ENCODE measurements at places on chromosomes 6 and 20.
A peak's percentile ranks its signal among the peaks of the same experiment; 100 is the strongest.

DNA sequence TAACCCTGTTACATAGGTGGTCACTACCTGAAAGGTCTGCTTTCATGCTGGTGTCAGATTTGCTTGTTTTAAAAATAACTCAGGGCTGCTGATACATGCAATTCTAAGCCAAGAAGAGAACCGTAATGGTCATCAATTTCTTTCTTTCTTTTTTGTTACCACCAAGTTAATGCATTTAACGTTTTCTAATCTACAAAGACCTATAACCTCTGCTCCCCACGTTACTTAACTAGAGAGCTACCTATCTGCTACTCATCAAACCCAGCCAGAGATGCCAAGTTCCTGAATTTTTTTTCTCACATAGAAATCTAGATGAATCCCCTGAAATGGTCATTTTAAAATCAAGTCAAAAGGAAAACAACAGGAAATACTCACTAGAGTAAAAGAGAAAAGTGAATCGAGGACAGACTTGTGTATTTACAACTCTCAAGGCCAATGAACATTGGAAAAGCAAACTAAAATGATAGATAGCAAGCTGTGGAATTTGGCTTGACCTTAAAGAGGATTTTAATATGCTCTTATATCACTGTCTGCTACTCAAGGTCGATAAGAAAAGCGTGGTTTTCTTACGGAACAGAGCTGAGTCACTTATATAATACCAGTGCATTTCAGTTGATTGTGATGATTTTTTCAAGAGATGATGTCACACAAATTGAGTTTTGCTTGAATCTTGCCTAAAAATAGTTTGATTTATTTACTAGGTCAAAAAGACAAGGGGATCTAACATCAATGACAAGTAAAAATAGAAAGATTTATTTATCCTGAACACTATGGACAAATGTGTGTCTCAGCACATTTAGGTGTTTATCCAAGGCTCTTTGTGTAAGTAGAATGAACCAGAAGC is 67.9 kb downstream of the SGK1 start:
- no peak for DNase-seq

DNA sequence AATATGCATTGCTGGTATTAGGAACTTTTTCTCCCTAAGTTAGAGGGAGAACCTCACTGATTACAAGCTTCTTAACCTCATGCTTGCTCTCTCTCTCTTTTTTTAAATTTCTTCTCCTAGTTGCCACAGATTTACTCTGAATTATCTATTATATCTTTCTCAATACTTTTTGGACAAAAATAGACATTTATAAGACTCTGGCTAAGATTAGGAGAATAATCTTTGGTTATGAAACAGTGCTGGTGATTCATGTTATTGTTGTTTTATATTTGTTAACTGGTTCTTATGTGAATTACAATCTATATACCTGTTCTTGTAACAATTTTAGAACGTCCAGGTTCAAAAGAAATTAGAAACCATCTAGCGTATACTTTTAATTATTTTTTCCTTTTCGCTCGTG is 187.8 kb downstream of the OGFRL1 start:
- no peak for DNase-seq

DNA sequence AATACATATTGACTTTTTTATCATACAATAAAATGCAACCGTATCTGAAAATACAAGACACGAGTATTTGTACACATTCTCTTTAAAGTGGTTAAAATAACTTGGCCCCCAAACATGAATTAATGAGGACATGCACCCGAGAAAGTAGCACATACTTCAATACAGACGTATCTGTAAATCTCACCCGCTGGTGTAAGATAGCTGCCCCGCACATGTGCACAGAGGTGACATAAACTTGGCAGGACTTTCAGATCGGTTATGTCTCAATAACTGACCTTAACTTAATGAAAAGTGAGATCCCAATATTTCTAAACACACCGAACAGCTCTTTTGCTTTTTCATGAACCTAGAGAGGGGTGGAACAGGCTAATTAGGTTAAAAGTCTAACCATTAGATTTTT is 91.5 kb upstream of the RPS6KA2 start:
- no peak for DNase-seq

DNA sequence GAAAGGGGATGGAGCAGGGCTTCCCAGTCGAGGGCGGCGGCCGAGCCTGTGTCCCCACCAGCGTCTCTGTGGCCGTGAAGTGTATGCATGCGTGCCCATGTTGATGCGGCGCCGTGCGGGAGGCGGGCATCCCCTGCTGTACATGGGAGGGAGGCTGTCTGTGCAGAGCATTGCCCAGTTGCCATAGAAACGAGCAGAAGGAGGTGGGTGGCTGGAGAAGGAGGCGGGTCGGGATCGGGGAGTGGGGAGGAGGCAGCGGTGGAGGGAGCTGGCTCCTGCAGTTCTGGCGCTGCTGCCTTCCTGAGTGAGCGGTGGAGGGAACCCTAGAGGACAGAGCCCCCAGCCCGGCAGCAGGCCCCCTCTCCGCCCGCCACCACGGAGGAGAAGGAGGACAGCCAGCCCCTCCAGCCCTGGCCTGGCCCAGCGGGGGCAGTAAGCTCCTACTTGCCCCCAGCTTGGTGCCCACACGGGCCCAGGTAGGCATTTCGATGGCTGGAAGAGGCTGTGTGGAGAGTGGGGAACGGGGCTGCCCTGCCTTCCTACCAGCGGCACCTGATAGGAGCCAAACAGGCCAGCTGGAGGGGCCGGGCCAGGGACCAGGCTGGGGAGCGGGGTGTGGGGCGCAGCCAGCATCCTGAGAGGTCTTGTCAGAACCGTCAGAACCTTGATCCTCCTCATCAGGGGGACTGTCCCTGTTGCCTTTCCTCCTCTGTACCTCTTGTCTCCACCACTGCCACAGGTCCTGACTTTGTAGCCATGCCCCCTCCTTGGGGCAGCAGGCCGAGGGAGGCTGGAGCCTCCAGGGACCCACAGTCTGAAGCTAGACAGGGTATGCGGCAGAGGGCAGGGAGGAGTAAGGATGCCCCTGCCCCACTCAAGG is 41.3 kb downstream of the SPDEF start:
- DNase-seq = no peak

DNA sequence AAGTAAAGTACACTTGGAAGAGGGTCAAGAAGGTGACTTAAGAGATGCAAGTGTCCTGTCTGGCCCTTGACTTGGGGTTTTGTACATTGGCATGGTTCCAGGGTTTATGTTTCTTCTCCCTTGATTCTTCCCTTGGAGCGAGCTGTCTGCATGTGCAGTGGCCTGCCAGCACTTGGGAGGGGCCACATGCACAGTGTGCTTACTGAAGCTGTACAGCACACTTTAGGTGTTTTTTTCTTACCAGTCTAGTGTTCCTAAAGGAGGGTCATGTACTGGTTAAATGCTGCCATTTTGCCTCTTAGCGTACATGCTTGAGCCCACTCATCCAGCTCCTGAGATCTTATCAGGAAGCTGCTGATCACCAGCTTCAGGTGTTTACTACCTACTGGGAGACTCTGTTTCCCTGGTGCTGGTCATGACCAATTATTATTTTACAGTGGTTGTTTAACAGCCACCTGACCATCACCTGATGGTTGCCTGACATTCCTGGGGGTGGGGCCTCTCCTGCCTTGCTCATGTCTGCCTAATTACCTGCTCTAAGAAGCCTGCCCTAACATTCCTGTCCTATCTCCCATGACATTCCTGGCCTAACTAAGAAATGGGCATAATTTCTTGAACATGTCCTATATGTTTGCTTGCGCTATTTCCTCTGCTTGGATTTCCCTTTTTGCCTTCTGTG is 182.9 kb downstream of the MCHR2 start:
- no peak for DNase-seq

DNA sequence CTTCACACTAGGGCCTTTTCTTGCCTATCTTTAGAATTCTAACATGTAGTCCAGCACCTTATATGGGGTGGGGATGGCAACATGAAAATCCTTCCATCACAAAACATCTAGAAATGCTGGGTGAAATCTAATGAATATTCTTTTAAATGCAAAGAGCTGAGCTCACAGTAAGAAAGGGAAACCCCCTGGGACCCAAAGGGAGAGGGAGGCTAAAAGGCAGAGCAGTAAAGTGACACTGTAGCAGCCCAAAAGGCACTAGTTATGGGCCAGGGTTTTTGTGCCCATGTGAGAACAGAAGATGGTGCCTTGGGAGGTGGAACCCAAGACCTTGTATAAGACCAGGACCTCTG is 66.7 kb downstream of the TRAM2 start:
- no peak for DNase-seq

DNA sequence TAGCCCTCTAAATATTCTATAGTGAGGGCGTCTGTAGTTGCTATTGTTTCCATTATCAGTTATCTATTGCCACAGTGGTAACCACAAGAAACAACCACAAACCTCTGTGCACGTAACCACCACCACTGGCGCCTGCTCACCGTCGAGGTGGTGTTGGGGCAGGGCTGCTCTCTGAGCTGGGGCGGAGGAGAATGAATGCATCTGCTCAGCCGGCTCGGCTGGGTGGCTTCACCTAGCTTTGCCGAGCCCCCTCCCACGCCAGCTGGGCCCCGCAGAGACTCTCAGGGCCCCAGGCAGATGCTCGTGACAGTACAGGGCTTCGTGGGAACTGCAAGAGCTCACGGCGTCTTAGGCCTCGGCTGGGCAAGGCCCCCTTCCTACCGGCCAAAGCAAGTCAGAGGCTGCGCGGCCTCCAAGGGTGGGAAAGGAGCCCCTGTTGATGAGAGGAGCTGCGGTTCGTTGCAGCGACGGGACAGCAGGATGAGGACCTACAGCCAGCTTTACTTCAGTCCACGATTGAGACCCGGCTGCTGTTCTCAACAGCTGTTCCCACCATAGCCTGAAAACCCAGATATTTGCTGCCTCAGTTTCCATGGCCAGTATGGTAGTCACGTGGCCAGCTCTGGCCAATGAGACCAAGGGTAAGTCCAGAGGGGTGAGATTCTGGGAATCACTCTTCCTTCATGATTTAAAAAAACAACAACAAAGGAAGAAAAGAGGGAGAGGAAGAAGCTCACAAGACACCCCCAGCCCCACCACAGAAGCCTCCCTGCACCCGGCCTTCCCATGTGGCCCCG is 120.2 kb upstream of the AFDN start:
- DNase-seq = peak; percentile 23

GRCh38 chr6:24394780-24395437 is 7.8 kb upstream of the MRS2 start:
- DNase-seq = no peak

- no peak for DNase-seq
These were observed 9.7 kb downstream of the MSH5 start for GRCh38 chr6:31749301-31750036.

DNA sequence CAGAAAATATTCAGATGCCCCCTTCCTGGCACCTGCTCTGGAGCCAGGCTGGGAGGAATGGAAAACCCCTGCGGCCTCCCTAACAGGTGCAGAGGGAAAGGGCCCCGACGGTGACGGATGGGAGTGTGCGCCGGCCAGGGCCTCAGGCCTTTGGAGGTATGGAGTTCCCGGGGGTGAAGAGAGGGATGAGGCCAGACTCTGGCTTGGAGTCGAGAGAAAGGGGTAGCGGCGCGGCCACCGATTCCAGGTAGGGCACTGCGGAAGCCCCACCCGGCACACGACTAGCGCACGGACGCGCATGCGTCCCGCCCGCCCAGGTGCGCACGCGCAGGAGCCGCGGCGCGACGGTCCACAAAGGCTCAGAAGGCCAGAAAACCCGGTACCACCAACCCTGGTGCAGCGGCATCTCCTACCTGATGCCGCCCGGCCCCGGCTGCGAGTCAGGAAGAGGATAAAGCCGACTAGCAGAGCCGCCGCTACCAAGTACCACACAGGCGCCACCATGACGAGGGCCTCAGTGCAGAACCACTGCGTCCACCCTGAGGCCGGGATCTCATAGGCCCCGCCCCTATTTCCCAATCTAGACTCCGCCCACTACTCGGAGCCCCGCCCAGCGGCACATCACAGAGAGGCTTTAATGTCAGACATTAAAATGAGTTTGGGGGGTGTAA is at the start of gene DDRGK1:
Gene DDRGK1 (minus strand): TSS at position 559 of the 671 bp plus-strand sequence. CDS start 55 bp downstream, at position 504.
- DNase-seq = peak; percentile 80

DNA sequence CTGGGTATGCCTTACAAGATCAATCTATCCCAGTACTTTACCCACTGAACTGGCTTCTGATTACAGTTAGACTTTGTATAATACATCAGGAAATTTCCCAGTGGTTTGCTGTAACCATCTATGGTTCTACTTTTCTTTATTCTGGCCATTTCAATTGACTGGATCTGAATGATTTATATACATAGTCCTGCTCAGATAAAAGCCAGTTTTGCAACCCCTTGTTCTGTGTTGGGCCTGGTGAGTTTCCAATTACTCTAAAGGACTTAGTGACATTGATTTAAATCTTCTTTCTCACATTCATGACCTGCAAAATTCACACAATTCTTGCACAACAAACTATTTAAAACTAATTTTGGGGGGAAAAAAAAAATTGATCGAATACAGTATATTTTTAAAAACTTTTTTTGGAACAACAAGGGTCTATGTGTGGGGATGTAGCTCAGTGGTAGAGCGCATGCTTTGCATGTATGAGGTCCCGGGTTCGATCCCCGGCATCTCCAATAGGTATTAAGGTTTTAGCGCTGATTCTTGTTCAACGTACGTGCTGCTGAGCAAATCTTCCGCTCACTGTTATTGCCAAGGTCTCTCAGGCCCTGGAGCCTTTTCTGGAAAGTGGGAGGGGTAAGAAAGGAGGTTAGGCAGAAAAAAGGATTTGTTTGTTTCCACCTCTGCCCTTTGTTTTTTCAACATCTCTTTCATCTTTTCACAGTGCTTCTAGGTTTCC is 117.5 kb downstream of the GPX5 start:
- peak; percentile 39 for DNase-seq

DNA sequence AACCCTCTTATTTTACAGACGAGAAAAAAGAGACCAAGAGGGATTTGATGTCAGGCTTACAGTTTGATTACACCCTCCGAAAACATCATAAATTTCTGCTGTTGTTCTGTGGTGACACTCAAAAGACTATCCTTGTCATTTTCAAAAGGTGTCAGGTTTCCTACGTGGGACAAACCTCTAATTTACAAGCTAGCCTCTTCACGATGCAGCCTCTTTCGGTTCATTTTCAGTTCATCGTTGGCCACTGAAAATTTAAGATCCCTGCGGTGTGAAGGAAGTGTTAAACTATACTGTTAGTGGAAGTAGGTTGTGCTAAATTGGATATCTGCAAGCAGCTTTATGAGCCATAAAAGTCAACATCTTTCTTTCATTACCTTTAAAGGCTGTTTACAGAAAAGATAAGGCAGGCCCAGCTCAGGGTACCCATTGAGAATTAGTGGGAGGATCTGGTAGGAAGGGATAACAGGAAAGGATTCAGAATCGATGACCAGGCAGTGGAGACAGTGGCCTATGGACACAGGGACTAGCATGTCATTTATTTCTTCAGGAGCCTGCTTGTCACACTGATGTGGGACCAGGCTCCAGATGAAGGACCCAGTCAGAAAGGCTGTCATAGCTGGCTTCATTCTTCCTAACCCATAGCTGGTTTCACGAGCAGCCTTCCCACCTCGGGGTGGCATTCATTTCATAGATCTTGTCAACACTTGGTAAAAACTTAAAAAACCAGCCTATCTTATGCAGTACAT is 329.1 kb upstream of the SOX4 start:
- DNase-seq = no peak

DNA sequence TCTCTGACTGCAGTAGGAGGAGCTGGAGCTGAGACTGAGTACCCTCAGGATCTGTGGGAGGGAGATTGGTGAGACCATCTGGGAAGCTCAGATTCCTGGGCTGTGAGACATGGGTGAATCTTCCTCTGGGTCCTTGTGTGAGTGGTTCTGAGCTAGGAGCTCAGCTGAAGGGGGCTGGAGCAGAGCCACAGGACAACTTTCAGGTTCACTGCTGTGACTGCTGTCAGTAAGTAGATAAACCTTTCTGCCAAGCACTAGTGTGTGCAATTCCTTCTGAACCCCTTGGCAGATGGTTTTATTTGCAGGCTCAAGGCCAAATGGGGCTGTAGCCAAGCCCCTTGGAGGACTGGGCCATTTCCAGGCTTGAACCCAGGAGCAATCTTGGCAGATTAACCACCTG is 49.6 kb upstream of the SNAP91 start:
- DNase-seq = no peak

Measured in stimulated activated CD8-positive, alpha-beta memory T cell treated with anti-CD3 and anti-CD28 coated beads, Interleukin-2, amount 100 ng/mL, for 48 hours (primary cell).